ENCODE measurements at places on chromosomes 2 and 18.
A peak's percentile ranks its signal among the peaks of the same experiment; 100 is the strongest.

- DNase-seq = peak; percentile 23
Observed at GRCh38 chr2:57434972-57435371, 611.6 kb upstream of the VRK2 start.

GRCh38 chr2:48162742-48163141, 256.4 kb upstream of the FBXO11 start:
- no peak for DNase-seq

GRCh38 chr2:168773719-168774521, 28.5 kb upstream of the NOSTRIN start:
- DNase-seq = peak; percentile 76

DNA sequence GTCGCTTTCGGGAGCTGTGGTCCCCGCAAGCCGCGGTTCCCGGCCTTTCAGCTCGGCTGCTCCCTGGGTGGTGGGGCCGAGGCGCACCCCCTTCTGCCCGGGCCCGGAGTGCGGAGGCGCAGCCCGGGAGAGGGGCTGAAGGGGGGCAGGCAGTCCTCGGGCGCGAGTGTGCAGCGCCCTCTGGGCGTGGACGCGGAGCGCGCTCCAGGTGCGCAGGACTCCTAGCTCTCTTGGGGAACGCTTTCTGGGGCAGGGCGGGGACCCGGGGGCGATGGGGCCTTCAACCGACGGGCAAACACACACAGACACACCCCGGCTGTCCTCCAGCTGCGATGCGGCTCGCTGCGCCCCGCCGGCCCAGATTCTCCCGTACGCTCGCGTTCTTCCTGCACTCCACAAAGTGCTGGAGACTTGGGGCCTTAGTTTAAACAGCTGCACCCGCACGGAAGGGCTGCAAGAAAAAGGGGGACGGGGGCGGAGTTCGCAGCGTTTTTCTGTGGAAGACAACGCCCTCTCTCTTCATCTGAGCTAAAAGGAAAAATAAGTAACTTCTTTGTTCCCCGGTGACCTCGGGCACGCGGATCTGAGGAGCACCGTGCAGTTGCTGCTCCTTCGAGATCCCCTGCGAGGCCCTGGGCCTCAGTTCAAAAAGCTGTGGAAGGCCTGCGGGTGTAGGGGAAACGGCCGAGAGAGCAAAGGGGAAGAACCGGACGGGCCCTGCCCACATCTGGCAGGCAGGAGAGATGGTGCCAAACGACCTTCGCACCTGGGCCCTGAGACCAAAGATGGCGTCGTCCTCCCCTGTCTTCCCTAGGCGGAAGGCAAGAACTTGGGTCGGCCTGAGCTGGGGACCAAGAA, 593 bp upstream of the SDC1 start:
- peak; percentile 33 for DNase-seq

GRCh38 chr2:135056790-135057189, 4.7 kb downstream of the RAB3GAP1 start:
- DNase-seq = no peak

GRCh38 chr2:26904839-26905238, 56.9 kb downstream of the DPYSL5 start:
- DNase-seq = no peak

GRCh38 chr18:76359909-76360308, 135.1 kb downstream of the ZNF516 start:
- DNase-seq = no peak

GRCh38 chr2:234047361-234047760, 3.1 kb upstream of the SPP2 start:
- peak; percentile 81 for DNase-seq

GRCh38 chr2:19682493-19682892, 219.3 kb downstream of the TTC32 start:
- peak; percentile 63 for DNase-seq

GRCh38 chr2:72138011-72138881, 9.4 kb downstream of the CYP26B1 start:
- DNase-seq = no peak

DNA sequence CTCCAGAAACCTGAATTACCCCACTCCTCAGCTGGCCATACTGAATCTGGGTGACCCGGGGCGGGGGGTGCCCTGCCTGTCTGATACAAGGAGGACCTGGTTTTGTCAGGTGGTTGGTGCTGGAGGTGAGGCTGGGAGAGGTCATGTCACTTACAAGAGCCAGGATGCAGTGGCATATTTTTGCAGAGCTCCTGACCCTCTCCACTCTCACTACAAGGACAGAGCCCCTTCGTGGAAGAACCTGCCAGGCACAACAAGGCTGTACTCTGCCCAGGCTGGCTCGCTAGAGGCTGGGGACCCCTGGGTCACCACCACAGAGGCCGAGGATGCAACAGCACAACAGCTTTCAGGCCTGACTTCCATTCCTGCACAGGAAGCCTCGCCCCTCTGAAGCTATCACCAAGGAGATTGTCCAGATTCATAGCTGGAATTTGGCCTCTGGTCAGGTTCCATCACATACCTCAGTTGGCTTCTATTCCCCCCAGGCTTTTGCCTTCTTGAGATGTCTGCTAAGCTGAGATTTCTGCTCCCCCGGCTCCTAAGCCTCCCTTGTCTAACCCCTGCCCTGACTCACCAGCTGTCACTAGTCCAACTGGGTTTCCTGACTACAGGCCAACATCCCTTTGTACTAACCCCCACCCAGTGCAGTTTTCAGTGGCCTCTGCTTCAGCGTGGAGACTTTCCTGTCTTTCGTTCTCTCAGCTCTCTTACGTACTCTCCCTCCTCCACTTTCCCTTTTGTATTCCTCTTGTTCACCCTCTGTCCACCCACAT, 132.5 kb upstream of the EPAS1 start:
- peak; percentile 99 for DNase-seq

DNA sequence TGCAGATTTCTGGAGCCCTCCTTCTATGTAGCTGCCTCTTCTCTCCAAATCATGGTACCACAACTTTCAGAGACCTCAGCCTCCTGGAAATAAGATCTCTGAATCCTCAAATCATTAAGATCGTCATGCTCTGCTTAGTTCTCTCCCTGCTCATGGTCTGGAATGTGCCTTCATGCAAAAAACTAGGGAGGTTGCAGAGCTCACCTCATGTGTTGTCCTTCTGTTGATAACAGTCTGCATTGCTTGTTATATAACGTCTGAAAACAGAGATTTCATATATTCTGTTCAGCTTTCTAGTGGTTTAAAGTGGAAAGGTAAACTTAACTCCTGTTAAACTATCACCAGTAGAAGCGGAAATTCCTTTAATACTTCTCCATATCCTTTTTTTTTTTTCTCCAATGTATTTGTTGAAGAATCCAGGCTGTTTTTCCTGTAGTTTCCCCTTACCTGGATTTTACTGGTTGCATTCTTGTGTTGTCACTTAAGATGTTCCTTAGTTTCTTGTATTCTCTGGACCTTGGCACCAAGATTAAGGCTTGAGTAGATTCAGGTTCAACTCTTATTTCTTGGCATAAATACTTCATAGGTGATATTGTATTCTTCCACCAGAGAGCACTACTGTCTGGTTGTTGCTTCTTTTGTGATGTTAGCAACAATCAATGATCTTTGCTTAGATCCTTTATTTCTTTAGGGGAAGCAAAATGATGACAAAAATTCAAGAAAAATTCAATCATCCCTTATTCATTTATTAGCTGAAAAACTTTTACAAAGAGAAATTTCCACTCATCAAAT, 211.3 kb downstream of the LOXHD1 start:
- no peak for DNase-seq

DNA sequence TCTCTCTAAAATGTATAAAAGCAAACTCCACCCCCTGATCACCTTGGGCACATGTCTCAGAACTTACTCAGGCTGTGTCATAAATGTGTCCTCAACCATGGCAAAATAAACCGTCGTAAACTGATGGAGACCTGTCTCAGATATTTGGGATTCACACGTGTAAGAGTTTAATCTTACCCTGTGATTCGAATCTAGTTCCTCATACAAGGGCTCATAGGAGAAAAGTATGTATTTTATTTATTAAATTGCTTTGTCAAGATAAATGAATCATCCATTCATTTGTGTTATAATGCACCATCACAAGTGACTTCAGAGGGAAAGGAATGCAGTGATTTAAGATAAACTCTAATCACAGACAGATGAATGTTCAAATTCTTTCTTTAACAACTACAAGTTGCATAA, 712.5 kb upstream of the LRATD1 start:
- peak; percentile 1 for DNase-seq

- DNase-seq = peak; percentile 10
Observed at GRCh38 chr18:56202678-56203077, 435.7 kb downstream of the TXNL1 start.

- DNase-seq = no peak
Observed at GRCh38 chr2:212359425-212360067, 179.1 kb downstream of the ERBB4 start.
